ENCODE measurements at places on chromosomes 2 and 18. TPM values are rescaled to one million over a fixed set of nuclear protein-coding genes. Genes with fewer than 3 reads are reported as not detected.

Gene MYO5B
- 6.3 TPM for total RNA-seq

Gene INO80D
- 3.5 TPM for total RNA-seq

DNA sequence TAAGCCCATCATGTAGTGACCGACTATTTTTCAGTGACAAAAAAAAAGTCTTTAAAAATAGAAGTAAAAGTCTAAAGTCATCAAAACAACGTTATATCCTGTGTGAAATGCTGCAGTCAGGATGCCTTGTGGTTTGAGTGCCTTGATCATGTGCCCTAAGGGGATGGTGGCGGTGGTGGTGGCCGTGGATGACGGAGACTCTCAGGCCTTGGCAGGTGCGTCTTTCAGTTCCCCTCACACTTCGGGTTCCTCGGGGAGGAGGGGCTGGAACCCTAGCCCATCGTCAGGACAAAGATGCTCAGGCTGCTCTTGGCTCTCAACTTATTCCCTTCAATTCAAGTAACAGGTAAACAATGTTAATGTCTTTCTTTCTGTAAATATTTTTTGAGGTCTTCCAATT, at the start of gene CD28:
TSS of gene CD28 (plus strand) at position 237 of the 400 bp plus-strand sequence. CDS start at position 295, 58 bp downstream.
- no peak for DNase-seq

DNA sequence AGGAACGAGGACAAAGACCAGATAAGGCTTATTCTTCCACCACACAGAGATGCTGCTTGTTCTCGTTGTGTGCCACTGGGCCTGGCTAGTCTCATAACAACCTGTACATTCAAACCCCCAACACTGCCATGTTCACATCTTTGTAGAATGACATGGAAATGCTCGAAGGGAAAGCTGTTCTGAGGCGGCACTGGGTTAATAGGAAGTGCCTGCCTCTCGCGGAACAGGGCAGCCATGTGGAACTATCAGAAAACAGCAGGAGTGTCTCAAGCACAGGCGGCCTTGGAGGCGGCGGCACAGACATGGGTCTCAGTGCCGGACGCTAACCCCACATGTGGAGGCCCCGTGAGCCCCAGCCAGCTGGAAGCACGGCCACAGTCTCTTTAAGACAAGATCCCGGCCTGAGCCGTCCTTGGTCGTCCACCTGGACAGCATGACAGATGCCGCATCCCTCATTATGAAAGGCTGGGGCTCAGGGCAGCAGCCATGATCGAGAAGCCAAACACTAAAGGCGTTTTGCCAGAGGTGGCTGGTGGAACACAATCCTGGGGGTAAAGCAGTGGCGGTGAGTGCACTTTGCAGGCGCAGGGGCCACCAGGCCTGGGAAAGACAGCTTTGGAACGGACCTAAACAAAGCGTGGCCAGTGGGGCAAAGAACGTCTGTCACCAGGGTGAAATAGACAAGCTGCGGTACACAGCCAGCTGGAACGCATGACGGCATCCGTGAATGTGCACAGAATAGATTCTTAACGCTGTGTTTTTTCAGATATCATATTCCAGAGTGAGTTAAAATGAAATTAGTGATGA, 161.0 kb downstream of the HDAC4 start:
- no peak for DNase-seq

DNA sequence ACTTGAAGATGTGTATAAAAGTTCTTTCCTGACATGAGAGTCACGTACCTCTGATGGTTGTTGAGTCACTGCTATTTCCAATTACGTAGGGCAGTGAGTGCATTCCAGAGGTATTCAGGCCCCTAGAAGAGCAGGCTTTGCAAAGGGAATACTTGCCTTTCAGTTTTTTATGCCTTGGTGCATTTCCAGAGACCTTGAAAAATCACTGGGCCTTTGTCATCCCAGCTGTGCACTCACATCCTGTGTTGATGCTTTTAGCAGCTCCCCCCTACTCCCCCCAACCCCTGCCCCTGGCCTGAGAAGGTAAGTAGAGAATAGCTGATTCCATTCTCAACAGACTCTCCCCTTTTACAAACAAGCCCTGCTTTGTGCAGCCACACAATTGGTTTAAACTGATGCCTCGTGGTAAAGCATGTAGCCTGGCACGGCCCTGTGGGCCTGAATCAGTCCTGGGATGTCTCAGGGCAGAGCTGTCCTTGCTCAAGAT, 174.2 kb downstream of the PRPF40A start:
- DNase-seq, result peak; percentile 95

Gene AGPS
- total RNA-seq, result 48.6 TPM

DNA sequence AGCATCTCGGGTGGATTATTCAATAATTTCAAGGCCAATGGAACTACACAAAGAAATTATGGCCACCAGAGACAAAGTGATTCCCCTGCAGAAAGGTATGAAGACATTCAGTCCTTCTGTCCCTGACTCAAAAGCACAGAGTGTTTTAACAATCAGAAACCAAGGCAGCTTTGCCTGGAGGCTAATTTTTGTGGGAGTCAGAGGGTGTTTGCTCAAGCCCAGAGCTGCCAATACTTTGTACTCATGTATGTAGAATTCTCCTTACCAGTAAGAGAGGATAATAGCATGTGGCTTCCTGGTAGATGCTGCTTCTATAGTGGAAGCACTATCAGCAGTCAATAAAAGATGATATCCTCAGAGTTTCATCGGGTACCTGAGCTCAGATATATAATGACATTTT, 178.4 kb downstream of the KCNE4 start:
- no peak for DNase-seq

DNA sequence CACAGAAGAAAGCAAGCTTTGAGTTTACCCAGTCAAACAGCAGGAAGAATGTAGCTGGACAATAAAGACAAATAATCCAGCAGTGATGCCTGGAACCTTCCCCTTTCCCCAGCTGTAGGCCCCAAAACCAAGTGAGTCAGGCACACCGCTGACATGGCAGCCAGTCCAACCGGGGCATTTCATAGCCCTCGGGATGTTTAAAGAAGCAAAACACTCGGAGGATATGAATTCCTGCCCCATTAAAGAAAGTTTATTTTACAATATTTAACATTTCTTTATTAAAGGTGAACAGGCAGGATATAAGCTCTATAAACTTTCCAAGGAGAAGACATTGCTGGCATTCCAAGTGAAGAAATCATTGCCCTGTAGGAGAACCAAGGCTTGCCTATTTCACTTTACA, 507.6 kb upstream of the TNP1 start:
- no peak for DNase-seq

- DNase-seq, result no peak
Measured at GRCh38 chr2:36439084-36439483, 83.5 kb downstream of the CRIM1 start.

DNA sequence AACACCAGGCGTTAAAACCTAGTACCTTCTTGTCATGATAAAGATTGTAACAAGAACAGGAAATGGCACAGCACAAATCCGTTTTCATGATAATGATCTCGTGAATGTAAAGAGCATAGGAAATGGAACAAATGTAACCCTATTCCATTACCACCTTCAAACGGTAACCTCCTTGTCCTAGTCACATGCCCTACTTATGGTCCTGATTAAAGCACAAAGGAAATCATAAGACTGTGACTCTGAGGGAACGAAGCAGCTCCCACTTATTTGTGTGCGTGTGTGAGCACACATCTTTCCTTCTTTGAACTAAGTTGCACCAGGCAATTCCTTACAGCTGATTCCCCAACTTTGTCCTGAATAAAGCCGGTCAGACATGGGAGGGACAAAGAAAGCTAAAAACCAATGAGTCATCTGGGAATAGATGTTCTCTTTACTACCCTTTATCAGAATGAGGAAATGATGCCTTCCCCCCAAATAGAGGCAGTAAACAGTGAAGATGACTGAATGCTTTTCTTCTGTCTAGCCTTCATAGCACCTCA, 192.6 kb downstream of the IKZF2 start:
- peak; percentile 18 for DNase-seq

- no peak for DNase-seq
Measured at GRCh38 chr18:1954583-1955312, 616.6 kb downstream of the METTL4 start.

- peak; percentile 78 for DNase-seq
Measured at GRCh38 chr18:75161256-75162028, 47.5 kb downstream of the PTGR3 start.

DNA sequence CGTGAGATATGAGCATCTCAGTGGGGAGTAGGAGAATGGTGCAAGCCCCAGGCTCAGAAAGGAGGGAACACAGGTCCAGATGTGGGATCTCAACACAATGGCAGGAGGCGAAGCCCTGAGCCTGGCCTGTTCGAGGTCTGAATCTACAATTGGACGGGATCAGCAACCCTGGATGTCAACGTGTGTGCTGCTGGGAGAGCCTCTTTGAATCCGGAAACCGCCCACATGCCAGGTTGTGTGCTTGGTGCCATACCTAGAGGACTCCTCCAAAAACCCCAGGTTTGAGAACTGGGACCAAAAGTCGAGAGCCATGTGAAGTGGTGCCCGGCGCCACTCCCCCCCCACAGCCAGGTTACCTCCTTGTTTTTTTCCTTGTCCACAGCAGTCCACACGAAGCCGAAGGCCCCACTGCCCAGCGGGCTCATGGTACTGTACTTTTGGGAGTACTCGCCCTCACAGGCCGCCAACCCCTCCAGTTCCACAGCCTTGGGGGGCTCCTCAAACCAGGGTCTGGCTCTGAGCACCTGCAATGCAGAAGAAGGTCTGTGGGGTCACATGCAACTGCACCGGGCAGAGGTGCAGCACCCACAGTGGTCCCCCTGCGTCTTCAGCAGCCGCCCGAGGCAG, 20.4 kb upstream of the MTERF4 start:
- DNase-seq, result no peak

- DNase-seq, result no peak
Measured at GRCh38 chr18:24491927-24492834, 31.7 kb downstream of the HRH4 start.

DNA sequence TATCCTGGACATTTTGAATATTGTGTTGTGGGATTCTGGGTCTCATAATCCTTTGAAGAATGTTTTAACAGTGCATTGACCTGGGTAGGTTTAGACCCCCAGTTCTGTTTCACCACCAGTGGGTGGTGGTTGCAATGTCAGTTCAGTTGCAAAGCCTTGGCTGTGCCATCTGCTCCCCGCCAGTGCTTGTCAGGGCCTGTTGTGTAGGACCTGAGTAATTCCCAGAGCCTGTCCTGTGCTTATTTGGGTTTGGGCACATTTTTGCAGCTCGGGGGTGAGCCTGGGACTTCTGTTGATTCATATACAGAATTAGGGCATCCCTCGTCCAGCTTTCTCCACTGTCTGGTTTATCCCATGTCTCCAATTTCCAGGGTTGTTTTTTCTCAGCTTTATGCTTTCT, 24.8 kb downstream of the ATP9B start:
- DNase-seq, result no peak

- no peak for DNase-seq
Measured at GRCh38 chr2:19600506-19600905, 242.1 kb upstream of the OSR1 start.

GRCh38 chr2:29769847-29770246, 151.5 kb downstream of the ALK start:
- DNase-seq, result no peak

DNA sequence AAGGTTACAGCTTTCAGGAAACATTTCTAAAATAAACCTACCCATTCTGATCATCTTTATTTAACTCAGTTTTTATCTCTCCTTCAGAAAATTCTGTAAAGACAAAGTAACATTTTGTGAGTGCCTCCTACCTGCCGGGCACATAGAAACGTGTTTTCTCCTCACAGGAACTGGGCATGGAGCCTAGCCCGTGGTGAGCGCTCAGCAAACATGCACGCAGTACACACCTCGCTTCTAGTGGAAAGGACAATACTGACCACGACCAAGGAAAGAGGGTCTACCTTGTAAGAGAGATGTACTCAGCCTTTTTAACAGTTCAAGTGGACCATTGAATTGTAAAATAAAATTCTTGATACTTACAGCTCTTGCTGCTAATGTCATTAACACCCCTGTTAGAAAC, 24.8 kb upstream of the KIDINS220 start:
- DNase-seq, result no peak

- no peak for DNase-seq
Measured at GRCh38 chr2:40394597-40394996, 57.3 kb downstream of the SLC8A1 start.

Gene IL36B
- total RNA-seq, result not detected

GRCh38 chr2:207939342-207940108, 85.8 kb downstream of the PLEKHM3 start:
- no peak for DNase-seq

DNA sequence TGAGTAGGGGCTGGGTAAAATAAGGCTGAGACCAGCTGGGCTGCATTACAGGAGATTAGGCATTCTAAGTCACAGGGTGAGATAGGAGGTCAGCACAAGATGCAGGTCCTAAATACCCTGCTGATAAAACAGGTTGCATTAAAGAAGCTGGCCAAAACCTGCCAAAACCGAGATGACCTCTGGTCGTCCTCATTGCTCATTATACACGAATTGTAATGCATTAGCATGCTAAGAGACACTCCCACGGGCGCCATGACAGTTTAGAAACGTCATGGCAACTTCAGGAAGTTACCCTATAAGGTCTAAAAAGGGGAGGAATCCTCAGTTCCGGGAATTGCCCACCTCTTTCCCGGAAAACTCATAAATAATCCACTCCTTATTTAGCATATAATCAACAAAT, 132.2 kb downstream of the ARL4C start:
- DNase-seq, result no peak

- no peak for DNase-seq
Measured at GRCh38 chr2:173145454-173145853, 69.8 kb downstream of the MAP3K20 start.

DNA sequence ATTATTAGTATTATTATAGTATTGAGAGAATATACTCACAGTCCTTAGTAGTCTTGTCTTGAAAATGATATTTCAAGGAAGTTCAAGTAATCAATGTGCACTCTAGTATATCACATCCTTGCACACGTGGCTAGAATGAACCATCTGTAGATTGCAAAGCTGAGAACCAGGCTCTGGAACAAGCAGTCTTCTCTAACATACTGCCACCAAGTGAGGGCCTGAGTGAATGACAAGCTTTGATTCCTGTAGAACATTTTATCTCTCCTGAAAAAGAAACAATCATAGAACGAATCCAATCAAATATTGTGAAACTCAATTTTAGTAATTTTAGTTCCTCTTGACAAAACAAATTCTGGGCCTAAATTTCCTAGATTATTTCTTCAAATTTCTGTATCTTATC, 55.3 kb upstream of the SULT1C3 start:
- DNase-seq, result peak; percentile 34

- no peak for DNase-seq
Measured at GRCh38 chr2:119508756-119509155, 15.5 kb downstream of the SCTR start.

DNA sequence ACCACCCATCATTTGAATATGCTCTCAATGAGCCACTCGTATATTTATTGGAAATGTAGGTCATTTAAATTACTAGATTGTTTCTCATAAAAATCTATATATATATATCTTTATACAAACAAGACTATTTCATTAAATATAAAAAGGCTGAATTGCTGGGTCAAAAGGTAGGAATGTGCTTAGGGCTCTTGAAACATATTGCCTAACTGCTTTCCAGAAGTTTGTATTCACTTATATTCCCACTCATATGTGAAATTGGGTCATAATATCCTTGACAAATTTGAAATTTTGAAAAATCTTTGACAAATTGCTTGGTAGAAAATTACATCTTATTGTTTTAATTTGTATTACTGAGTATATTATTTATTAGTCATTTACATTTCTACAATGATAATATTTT, 999.8 kb upstream of the CDH2 start:
- DNase-seq, result no peak
